Vagina (tissue), 2 donors: ENCODE measurements at places on chromosomes 7 and 10.

- DNase-seq: no peak
Measured at GRCh38 chr7:40297741-40298311, 163.0 kb downstream of the SUGCT start.

- no peak for DNase-seq
Measured at GRCh38 chr7:27046854-27047549, 48.8 kb downstream of the HOXA1 start.

DNA sequence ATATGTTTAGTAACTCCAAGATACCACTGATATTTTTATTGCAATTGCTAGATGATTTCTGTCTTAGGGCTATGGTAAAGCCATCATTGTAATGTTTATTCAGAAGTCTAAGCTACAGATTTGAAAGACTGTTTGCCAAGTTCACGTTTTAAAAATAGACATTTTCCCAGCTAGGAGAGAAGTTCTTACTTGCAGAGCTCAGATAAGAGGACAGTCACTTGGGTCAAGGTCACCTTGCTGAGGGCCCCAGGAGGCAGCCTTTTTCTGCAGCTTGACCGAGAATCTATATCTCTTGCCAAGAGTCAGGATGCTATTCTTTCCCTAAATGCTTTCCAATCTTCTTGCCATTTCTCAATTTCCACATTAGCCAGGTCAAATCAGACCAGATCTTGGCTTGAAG lies 1011.2 kb downstream of the KCNMA1 start:
- DNase-seq: no peak

DNA sequence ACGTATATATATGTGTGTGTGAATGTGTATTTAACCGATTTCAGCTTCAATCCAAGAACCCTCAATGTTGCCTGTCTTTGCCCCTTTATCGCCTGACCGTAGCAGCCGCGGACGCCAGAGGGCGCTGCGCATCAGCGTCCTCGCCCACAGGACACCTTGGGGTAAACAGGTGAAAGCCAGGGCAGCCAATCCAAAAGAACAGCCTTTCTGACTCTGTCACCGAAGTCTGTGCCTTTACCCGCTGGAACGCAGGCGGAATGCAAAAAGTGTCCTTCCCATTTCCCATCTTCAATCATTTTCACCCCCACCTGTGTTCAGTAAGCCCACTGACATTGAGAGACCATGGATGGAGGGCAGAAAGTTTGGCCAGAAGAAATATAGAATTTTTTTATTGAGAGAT lies 3.6 kb downstream of the NXPH1 start:
- no peak for DNase-seq

DNA sequence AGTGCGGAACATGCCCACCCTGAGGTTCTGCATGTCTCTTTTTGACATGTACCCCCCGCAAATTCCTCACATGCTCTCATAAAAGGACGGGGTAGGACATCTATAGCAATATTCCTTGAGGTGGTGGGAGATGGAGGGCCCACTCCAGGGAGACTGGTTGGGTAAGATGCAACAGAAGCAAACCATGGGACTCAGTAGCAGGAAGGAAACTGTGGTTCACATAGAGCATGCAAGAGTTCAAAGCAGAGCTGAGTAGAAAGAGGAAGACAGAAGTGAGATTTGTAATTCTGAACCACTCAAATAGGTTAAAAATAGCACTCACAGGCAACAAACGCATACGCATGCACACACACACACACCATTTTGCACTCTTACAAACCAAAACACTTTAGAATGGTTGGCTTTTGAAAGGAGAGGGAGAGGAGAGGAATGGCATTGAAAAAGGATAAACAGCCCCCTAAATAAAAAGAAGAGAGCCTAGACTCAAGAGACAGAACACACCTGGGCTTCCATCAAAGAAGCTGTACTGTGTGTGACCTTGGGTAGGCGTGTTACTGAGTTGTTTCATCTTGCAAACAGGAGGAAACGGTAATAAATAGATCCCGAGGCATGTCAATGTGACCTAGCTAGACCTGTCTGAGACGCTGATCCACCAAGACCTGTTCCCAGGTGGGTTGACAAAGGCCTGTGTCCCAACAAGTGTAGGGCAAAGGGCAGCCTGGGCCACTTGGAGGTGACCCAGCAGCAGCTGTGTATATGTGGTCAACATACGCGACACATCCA lies 77.6 kb upstream of the LRRC4 start:
- DNase-seq: no peak

- no peak for DNase-seq
Measured at GRCh38 chr7:50502001-50502684, 52.0 kb upstream of the FIGNL1 start.

GRCh38 chr7:155405399-155406318 lies 52.3 kb upstream of the EN2 start:
- DNase-seq: no peak

DNA sequence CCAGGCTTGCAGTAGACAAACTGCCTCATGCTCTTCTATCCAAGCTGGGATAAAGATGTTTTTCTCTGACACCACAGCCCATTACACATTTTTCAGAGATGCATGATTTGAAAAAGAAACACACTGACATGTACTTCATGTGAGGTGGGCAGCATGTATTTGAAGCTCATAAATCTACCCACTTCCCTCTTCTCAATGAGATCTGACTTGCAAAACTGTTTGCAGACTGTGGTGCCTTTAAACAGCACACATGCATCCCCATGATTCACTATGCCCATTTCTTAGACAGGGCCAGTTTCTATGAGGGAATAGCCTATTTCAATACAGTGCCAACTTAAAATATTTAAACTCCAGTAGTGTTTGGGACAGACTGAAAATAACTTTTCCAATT lies 109.8 kb downstream of the GLI3 start:
- no peak for DNase-seq

DNA sequence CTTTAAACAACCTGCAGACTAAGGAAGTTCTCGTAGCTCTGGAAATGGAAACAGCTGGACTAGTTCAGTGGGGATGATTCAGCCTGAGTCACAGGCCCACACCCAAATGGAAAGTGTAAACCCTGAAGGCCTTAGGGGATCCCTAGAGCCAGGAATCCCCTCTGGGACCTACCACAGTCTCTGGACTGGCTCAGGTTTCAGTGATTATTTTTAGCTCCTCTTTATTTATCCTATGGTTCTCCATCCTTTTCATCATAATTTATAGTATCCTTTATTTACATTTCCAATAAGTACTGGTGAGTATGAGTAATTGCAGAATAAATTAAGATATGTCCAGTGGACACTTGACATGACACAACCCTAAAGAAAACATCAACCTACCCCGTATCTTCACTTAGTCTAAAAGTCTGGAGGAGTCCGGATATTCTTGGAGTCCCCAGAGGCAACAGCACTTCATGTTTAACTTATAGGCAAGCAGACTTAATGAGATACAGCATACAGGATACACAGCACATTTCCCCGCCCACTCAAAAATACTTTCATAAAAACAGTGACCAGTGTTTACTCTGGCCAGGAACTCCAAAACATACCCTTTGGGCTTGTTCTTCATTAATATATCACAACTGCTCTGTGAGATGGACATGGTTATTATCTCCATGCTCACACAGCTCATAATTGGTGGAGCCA lies 28.4 kb upstream of the SEMA3E start:
- no peak for DNase-seq

DNA sequence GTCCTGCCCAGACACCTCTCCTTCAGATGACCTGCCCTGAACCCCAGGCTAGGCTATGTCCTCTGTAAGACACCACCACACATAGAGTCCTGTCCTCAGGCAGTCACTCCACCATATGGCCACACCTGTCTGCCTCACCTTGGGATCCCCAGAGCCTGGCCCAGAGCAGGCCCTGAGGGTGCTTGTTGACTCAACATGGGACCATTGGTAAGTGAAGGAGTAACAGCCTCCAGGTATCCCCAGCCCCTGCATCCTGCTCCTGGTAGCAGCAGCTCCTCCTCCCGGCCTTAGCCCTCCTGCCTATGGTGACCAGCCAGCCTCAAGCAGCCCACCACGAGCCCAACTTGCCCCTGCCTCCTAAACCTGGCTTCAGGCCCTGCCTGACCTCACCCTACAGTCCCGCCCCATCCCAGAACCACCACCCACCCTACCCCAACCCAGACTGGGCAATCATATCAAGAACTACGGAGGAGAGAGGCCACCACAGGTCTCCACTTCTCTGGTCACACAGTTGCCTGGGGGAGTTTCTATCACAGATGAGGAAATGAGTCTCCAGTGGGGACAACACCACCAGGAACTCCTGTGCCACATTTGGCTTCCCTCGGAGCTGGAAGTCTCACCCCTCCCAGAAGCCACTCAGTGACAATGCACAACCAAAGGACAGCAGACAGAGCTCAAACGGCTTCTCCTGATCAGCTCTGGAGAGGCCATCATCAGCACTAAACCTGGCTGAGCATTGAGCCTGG lies 136.6 kb downstream of the GRID1 start:
- no peak for DNase-seq

- no peak for DNase-seq
Measured at GRCh38 chr7:93921607-93922566, at the start of gene GNG11. Gene GNG11 (plus strand): TSS chr7:93921735. CDS start chr7:93922138, 403 bp downstream.

DNA sequence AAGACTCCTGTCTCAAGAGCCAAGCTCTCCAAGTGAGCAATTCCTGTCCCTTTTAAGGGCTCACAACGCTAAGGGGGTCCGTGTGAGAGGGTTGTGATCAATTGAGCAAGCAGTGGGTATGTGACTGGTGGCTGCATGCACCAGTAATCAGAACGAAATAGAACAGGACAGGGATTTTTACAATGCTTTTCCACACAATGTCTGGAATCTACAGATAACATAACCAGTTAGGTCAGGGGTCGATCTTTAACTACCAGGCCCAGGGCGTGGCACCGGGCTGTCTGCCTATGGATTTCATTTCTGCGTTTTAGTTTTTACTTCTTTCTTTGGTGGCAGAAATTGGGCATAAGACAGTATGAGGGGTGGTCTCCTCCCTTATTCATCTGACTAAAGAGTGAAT lies 54.9 kb upstream of the SP4 start:
- no peak for DNase-seq

GRCh38 chr10:4931587-4931986 lies 31.6 kb upstream of the AKR1C1 start:
- DNase-seq: no peak

DNA sequence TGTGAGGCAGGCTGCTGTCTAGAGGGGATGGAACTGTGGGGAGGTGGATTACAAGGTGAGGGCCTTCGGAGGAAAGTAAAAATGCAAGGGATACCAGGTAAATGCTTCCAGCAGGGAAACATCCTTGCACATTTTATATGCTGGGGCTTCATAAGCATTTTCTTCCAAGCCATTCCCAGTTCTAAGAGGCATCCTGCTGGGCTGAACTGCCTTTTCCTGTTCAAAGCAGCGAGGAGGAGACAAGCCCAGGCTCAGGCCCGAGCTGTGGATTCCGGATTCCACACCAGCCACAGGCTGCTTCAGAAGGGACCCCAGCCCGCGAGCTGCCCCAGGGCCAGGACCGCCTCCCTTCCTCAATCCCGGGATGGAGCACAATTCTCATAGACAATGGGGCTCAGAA lies 249.7 kb downstream of the TNS3 start:
- peak; percentile 67 for DNase-seq

DNA sequence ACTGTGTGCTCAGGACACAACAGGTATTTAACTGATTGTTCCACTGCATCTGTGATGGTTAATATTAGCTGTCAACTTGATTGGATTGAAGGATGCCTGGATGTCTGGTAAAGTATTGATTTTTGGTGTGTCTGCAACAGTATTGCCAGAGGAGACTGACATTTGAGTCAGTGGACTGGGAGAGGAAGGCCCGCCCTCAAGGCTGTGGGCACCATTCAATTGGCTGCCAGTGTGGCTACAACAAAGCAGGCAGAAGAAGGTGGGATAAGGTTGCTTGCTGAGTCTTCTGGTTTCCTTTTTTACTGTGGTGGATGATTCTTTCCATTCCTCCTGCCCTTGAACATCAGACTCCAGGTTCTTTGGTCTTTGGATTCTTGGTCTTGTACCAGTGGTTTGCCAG lies 137.1 kb upstream of the FAM13C start:
- DNase-seq: no peak

GRCh38 chr7:157361537-157361936 lies 24.7 kb downstream of the DNAJB6 start:
- DNase-seq: no peak

- DNase-seq: no peak
Measured at GRCh38 chr10:126930883-126931503, 25.8 kb downstream of the DOCK1 start.

DNA sequence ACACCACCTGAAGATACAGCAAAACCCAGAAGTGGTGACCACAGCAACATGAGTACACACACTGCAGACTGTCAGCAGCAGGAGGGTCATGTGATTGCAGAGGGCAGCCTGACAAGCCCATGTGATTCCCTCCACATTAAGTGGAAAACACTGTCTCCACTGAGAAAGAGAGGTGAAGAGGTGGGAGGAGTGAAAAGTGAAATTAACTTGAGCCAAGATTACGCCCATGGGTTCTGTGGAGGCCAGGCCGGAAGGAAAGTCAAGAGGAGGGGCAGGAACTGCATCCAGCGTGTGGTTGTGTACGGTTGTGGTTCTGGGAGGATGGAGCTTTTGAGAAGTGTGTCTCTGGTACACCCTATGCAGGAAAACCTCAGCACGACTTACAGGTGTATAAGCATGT lies 138.5 kb downstream of the PLXNA4 start:
- no peak for DNase-seq

- no peak for DNase-seq
Measured at GRCh38 chr7:1027242-1028043, 16.9 kb upstream of the GPR146 start.

DNA sequence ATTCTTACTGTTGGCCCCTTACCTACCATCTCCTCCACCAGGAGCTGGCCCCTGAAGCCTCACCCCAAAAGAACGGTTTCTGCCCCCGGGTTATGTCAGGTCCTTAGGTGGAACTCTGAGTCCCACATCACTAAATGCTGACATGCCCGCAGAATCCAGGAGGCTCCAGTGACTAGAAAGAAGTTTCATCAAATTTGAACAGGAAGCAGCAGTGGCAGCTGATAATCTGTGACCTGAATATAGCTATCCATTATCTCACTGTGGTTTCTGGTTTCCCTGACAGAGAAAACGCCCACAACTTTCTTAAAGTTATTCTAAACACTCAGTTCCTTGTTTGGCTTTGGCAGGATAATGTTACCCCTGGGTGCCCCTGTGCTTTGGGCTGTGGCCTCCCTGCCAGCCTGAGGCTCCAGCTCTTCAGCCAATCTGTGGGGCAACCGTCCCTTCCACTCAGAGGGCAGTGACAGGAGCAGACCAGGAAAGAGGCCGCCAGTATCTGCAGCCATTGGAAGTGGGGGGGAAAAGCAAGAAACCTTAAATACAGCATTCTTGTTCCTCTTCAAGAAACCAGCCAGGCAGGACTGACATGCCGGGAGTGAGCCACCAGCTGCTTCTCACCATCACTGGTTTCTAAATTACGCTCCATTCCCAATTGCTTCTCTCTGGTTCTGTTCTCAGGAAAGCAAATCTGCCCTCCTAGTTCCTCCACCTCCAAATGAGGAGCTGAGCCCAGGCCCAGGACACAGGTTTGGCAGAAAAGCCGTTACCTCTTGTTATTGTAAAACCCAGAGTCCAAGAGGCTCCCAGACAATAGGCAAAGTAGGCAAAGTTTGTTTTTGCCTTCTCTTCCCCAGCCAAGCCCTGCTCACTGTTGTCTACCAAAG lies 41.2 kb upstream of the VCL start:
- DNase-seq: no peak

DNA sequence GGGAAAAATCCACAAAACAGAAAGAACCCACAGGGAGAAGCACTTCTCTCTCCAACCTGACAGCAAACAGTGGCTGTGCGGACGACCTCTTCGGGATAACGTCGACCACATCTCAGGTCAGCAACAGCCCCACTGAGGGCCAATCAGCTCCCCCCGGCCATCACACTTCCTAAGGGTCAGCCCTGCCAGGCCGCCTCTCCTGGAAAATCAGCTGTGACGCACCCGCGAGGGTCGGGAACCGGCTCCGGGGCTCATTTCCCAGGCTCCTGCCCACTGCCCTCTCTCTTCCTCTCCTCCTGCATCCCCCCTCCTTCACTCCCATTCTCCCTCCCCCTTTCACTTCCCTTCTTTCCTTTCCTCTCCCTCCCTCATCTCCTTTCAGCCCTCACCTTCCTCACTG lies 118.3 kb downstream of the DIP2C start:
- no peak for DNase-seq
